Cortex of kidney (tissue), 1 donor: ENCODE measurements at places on chromosomes 5 and 9.

GRCh38 chr5:133681896-133682295, 69.6 kb upstream of the FSTL4 start:
- no peak for DNase-seq

- no peak for DNase-seq
Measured at GRCh38 chr5:73826301-73827105, 200.5 kb downstream of the ARHGEF28 start.

GRCh38 chr9:128101231-128101661, 26.3 kb downstream of the PTGES2 start:
- no peak for DNase-seq

DNA sequence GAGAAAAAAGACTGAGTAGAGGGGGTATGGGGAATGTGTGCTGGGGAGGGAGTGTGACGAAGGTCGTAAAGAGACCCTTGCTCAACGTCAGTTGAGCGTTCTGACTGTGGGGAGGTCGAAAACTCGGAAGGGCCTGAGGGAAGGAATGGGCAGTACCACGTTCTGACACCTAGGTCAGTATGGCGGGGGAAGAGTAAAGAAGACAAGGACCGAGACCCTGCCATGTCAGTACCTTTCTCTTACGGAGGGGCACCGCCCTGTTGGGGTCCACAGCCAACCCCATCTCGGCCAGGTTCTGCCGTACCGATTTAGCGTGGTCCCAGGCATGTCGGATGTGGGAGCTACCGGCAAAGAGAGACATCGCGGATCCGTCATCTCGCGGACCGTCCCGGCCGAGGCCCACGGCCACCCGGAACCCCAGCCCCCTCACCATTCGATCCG, 375 bp downstream of the NOP16 start:
- DNase-seq, result no peak

DNA sequence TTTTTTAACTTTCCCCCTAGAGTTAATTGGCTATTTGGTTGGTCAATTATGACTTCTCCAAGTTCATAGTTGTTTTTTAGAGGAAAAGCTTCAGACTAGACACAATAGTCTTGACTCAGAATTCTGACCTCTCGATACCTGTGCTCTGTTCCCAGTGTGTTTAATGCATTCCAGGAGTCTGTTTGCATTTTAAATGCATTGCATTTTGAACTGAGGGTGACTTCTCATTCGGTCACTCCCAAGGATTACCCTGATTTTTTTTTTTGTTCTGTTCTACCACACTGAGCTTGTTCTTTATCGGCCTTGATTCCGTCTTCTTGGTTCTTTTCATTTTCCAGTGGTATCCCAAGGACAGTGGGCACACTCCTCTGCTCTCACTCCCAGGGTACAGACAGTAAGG, 16.3 kb downstream of the ARHGEF28 start:
- no peak for DNase-seq

DNA sequence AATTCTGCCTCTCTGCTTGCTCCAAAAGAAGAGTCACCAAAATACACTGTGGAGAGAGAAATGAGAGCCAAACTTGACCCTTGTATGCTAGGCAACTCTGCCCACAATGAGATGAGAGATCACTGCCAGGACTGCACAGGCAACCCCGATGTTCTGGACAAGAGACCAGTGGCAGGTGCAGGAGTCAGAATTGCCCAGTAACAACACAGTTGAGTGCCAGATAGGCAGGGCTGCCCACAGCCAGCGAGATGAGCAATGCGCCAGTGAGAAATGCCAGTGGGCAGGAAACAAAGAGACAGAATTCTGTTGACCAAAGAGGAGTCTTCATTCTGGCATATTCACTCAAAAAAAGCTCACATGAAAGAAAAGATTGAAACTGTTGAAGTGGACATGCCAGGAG, 570.7 kb downstream of the CAAP1 start:
- no peak for DNase-seq

DNA sequence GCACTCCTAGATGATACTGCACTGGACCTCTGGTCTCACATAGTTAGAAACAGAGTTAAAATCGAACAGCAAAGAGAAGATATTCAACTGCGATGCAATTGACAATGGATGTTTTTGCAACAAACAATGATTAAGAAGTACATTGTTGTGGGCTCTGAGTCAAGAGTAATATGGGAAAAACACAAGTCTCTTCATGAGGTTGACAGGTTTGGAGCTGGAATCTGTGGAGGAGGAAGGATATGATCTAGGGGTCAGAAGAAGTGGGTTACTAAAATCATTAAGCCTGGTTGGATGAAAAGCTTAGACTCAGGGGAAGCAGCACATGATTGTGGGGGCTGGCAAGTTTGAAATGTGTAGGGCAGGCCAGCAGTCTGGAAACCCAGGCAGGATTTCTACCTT, 53.1 kb downstream of the PDCD1LG2 start:
- no peak for DNase-seq

DNA sequence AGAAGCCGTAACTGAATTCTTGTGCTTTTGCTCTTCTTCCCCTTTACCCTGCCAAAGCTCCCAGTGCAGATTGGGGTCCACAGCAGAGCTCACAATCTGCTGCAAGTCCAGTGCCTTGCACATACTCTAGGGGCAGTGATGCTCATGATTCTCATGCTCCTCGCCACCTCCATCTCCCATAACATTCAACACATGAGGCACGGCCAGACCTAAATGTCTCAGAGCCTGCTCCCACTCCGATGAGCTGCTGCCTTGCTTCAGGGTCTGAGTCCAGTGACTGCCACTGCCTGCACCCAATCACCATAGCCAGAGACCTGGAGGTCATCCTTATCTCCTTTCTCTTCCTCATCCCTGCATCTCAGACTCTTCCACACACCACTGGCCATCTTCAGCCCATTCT, 10.5 kb downstream of the CSF1R start:
- no peak for DNase-seq

GRCh38 chr5:103280967-103281366, 22.4 kb downstream of the MACIR start:
- DNase-seq, result no peak

GRCh38 chr5:179313849-179314521, 31.3 kb downstream of the ADAMTS2 start:
- no peak for DNase-seq

- no peak for DNase-seq
Measured at GRCh38 chr5:142422429-142422828, 97.6 kb upstream of the SPRY4 start.

DNA sequence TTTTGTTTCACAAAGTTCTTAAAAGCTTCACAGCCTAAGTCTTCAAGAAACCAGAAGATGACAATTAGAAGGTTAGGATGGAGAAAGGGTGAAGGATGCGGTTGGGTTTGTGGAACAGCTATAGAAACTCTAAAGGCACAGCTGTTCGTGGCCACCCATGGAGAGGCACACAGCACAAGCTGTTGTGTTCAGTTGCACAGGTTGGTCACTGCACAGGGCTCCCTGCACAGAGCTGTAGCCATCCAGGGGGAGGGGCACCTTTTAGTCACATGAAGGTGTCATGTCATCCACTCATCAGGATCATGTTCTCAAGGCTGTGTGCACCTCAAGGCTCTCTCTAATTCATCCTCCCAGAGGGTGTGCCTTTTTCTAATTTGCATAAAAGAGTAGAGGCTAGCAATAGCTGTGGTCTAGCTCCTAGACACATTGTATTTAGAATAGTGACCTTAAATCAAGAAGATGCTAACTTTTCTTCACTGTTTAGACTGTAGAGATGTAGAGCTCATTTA, 5.0 kb upstream of the RASGRF2 start:
- no peak for DNase-seq

DNA sequence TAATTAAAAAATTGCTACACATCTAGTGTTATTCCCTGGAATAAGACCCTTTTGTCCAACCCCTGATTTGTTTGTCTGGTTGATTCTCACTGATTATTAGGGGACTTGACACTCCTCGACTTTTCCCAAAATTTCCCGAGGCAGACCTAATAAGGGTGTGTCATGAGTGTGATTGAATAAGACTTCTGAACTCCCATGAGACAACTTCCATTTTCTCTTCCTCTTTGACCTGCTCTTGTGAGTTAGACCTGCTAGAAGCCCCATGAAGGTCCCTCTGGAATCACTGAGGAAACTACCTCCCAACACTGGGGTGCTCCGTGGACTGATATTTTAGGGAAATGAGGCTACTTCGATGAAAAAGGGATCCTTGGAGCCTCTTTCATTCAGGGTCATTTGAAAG, 83.4 kb downstream of the MUSK start:
- no peak for DNase-seq

DNA sequence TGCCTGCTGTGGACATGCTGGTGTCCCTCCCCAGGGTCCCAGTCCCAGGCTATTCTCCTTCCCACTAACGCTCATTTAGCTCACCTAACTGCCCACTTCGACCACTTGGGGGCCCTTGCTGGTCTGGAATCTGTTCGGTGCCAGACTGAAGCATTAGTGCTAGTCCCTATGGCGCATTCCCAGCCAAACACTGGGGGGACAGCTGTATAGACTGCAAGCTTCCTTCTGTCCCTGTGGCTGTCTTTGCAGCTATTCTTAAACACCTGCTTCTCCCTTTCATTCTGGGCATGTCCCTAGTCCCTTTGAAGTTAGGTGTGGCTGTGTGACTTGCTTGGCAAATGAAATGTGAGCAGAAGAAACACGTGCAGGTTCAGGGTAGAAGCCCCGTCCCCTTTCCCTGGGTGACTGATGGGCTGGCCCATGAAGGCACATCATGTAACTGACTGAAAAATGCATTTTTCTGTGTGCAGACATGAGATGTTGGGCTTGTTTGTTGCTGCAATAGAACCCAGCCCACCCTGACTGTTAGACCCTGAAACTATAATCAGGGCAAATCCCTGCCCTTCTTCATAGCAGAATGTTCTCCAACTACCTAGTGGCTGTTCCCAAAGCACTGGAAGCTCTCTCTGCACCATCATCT, 134.4 kb downstream of the BARX1 start:
- no peak for DNase-seq

GRCh38 chr5:143113461-143113860, 290.0 kb downstream of the NR3C1 start:
- DNase-seq, result no peak

DNA sequence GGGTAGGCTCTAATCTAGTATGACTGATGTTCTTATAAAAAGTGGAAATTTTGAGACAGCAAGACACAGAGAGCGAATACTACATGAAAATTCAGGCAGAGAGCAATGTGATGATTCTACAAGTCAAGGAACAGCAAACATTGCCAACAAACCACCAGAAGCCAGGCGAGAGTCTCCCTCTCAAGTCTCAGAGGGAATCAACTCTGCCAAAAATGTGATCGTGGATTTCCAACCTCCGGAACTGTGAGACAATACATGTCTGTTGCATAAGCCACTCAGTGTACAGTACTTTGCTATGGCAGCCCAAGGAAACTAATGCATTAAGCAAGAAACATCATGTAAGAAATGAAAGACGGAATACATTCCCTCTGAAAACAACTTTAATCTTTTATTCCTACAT, 52.1 kb upstream of the CCNG1 start:
- no peak for DNase-seq

DNA sequence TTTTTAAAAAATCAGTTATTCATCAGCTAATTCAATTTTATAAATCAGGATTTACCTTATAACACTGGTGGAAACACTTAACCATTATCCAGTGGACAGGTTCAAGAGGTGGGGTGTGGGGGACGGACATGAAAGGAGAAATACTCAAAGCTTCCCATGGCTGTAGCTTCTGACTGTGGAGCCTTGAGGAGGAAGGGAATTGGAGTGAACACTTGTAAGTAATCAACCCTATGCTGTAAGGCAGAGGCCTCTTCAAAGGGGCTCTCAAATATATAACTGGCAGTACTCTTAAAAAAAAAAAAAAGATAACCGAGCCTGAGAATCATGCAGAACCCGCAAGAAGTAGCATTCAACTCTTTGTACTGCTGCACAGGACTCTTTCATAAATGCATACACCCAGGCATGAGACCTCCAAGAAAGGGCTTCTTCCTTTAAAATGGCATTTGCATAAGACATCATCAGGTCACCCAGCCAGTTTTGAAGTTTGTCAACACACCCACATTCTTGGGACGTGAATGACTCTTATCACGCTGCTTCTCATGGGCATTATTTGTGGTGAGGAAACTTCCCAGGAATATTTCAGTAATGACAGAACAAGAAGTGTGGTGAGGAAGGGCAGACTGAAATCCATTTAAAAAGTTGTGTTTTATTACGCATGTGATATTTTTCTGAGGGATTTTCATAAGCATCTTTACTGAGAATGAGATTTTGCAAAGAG, 8.1 kb downstream of the OSMR start:
- no peak for DNase-seq

DNA sequence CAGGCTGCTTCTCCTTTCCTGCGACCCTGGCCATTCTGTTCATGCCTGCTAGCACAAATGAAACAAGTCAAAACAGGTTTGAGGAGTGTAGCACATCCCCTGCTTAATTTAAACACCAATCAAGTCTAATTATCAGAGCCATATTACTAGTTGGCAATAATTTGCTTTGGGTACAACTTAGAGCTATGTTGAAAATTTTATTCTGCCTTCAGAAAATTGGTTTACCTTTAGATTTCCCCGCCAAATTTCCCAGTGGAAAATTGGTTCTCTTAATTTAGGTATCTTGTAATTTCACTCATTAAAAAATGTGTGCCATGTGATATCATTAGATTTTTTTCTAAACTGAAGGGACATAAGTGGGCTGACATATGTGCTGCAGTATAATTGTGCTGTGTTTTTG, 265.8 kb downstream of the MAST4 start:
- DNase-seq, result no peak

DNA sequence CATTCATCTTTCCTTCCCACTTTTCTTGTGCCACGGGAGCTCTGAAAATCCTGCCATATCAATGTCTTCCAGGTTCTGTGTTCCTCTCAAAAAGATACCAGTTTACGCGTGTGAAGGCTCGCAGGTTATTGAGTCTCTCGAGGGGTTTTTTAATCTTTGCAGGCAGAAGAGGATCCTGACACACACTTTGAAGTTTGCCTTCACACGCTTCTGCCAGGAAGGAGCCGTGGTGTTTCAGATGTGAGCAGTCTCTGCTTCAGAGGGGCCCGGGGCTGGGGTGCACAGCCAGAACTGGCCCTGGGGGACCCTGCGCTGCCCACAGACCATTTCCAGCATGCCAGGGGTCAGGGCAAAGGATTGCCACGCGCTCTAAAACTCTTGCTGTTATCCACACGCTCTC, 167.2 kb downstream of the TTLL11 start:
- DNase-seq, result no peak
